ENCODE measurements at places on chromosomes 2 and 18.

- DNase-seq = no peak
Observed at GRCh38 chr2:158131483-158131912, 29.8 kb downstream of the UPP2 start.

- DNase-seq = no peak
Observed at GRCh38 chr18:25113566-25113965, 238.4 kb downstream of the ZNF521 start.

- no peak for DNase-seq
Observed at GRCh38 chr18:69882965-69883668, 64.6 kb downstream of the CD226 start.

- no peak for DNase-seq
Observed at GRCh38 chr2:218888341-218888740, 7.7 kb downstream of the WNT10A start.

DNA sequence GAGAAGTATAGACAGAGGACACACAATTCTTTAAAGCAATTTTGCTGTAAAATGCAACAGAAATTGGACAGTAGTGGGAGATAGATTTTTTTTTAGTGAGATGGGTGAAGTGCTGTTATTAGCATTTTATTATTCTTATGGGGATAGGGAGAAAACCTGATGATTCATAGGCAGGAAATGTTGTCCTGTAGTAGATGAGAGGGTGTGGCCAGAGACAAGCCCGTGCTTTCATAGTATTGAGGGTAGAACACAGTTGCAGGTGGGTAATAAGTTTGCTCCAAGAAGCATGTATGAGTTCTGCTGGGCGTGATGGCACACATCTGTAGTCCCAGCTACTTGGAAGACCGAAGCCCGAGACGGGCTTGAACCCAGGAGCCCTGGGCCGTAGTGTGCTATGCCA is 128.3 kb upstream of the ARHGAP28 start:
- DNase-seq = no peak

Data from prostate gland (tissue), 2 donors.